ENCODE measurements at places on chromosomes 1 and 21. TPM values are rescaled to one million over a fixed set of nuclear protein-coding genes. Genes with fewer than 3 reads are reported as not detected.

DNA sequence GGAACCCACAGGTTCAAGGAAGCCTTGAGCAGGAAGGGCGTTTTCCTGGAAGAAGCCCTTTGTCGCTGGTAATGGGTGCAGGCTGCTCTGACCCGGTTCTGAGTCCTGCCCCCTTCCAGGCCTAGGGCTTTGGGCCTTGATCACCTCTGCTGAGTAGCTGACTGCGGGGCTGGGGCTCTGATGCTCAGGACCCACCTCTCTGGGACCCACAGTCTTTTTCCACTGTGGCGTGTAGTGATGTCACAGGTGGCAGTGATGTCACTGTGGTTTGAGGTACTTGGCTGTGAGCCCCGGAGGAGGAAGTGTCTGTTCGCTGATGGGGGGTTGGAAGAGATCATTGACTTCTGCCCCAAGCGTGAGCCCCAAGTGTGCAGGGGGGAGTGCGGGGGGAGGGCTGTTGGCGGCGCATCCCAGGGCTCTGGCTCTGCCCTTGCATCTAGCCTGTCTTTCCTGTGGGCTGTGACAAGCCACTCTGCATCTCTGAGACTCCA lies 6.9 kb downstream of the TNFRSF1B start:
- DNase-seq, result peak; percentile 98

GRCh38 chr1:231949277-231950091 lies 322.9 kb downstream of the DISC1 start:
- no peak for DNase-seq

DNA sequence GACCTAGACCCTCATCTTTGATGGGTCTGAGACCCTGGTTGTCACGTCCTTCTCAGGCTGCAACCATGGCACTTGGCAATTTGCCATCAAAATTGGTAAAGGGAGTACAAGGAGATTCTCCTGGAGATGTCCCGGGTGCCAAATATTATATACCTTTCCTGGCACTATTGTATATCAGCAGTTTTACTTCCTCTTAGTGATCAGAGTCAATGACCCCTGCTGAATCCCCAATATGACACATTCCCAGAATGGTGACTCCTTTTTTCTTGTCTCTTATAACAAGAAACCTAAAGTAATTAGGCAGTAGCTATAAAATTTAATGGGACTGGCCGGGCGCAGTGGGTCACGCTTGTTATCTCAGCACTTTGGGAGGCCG lies 39.6 kb upstream of the CDC42BPA start:
- DNase-seq, result no peak

GRCh38 chr1:59972216-59972927 lies 45.8 kb upstream of the CYP2J2 start:
- DNase-seq, result no peak

DNA sequence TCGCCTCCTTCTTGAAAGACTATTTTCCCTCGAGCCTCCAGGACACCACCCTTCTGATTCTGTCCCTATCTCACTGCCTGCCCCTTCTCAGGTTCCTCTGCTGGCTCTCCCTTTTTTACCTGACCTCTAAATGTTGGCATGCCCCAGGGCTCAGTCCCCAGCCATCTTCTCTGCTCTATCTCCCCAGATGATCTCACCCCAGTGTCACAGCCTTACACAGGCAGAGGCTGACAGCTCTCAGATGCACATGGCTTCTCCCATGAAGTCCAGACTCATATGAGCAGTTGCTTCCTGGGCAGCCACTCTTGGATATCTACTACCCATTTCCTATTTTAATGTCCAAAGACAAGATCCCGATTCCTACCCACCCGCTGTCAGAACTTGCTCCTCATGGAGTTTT lies 37.5 kb downstream of the RXRG start:
- DNase-seq, result no peak

GRCh38 chr1:209411491-209411929 lies 172.0 kb upstream of the CAMK1G start:
- no peak for DNase-seq

DNA sequence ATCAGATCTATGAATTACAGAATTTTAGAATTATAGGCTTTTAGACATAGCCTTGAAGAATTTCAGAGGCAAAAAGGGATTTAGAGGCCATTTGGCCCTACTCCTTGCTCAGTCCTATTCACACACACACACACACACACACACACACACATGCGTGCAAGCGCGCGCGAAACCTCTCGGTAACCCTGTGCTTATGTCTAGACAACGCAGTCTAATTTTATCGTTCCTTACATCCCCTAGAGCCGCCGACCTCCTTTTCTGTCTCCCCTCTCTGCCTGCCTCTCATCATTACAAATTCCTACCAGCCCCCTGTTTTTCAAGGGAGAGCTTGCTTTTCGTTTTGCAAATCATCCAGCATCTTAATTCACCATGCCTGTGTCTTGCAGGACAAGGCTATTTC lies 252.1 kb downstream of the FOXD2 start:
- DNase-seq, result no peak

DNA sequence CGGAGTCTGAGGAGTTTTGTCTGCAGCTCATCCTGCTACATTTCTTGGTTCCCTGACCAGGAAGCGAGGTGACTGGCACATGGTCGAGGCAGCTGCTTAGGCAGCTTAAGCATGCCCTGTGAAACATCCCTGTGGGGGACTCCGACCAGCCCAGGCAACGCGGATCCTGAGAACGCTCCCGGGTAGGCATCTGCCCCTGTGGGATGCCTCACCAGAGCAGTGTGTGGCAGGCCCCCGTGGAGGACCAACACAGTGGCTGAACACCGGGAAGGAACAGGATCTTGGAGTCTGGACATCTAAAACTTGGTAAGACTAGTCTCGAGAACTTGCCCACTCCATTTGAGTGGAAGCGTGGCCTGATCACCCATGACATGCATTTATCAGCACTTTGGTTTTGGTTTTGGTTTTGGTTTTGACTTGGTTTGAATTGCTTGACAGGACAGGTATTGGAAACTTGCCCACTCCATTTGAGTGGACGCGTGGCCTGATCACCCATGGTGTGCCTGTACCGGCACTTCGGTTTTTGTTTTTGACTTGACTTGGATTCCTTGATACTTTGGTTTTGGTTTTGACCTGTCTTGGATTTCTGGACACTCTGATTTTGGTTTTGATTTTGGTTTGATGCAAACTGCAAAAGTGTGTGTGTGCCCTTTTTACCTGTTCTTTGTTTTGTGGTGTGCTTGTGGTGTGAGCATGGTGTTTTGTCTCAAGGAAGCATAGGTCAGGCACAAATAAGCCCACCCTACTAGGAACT lies 12.2 kb upstream of the NEK2 start:
- DNase-seq, result peak; percentile 74

Gene PLEKHO1
- 26.4 TPM for total RNA-seq

Gene RUNX3
- 112 TPM for total RNA-seq

Gene FAM151A
- total RNA-seq, result not detected

Gene XCL1
- 14.6 TPM for total RNA-seq

All from activated CD4-positive, alpha-beta T cell treated with anti-CD3 and anti-CD28 coated beads, Interleukin-2, amount 10 ng/mL, durations not matched to agents 24 days and 14 days (primary cell).